ENCODE measurements at places on chromosomes 3 and 15. TPM values are rescaled to one million over a fixed set of nuclear protein-coding genes. Genes with fewer than 3 reads are reported as not detected.

DNA sequence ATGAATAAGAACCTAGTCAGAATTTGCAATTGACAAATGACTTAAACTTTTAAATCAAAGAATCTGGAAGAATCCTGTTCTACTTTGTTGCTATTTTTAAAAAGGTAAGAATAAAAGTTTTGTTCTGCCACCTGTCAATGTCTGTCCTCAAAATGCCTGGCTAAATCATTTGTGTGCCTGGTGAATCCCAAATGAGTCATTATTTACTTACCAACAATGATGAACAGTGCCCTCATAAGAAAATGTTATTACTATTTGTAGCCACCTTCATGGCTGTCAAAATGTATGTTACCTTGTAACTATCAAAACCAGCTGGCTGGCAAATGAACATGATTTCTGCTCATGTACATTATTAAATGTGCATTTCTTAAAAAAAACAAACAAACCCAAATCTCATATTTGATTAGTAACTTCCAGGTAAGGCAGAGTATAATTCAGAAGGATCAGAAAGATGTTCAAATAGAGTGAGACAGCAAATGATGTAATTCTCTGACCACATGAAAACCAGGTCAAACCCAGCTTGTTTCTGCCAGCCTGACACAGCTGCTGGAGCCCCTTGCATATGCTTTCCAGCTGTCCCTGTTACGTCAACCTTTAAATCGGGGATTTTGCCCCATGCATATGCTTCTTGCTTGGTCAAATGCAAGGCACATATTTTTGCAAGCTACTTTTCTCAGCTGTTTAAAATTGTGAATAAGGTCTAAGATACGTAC is 137.9 kb downstream of the SSR3 start:
- H3K27ac ChIP-seq = no peak overlapping the region
- no peak for DNase-seq
- H3K4me3 ChIP-seq = no peak overlapping the region

DNA sequence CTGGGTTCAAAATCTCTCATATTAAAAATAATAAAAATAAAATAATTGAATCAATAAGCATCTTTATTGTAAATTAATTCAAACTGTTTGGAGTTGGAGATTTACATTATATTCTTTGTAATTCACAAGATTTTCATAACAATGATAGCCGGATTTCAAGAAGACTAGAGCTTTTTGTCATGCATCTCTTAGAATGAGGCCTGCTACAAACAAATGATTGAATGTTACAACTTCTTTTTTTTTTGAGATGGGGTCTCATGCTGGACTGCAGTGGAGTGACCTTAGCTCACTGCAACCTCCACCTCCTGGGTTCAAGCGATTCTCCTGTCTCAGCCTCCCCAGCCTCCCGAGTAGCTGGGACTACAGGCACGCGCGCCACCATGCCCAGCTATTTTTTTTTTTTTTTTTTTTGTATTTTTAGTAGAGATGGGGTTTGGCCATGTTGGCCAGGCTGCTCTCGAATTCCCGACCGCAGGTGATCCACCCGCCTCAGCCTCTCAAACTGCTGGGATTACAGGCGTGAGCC is 3.5 kb downstream of the SLTM start:
- H3K36me3 ChIP-seq = peaks cover 8% of the 10 kb centered on the region
- no peaks in the 10 kb centered on the region for H3K27me3 ChIP-seq
- no peak overlapping the region for H3K27ac ChIP-seq
- peaks cover 21% of the 10 kb centered on the region for H3K4me1 ChIP-seq
- DNase-seq = no peak

DNA sequence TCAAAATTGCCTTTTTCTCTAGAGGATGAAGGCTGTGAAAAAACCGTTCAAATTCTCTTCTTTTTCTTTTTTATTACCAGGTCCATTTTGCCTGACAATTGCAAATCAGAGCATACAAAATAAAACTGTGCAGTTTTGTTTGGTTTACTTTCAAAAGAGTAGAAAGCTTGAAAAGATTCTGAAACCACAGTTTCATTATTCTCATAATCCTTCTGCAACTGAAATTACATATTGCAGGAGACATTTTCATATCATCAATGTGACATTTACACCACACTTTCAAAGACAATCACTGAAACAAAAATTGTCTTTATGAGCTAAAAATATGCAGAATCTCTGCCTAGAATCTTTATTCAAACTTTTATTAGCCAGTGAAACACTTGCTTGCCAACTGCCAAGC is 296.4 kb upstream of the TPRG1 start:
- H3K36me3 ChIP-seq = peaks cover 27% of the 10 kb centered on the region
- H3K4me3 ChIP-seq = no peak overlapping the region
- H3K27ac ChIP-seq = no peak overlapping the region
- no peaks in the 10 kb centered on the region for H3K4me1 ChIP-seq
- no peak for DNase-seq

GRCh38 chr3:16906682-16907081 is 21.9 kb downstream of the PLCL2 start:
- H3K4me3 ChIP-seq = no peak overlapping the region
- no peaks in the 10 kb centered on the region for H3K27me3 ChIP-seq
- peak overlapping the region; percentile 50 for H3K27ac ChIP-seq

DNA sequence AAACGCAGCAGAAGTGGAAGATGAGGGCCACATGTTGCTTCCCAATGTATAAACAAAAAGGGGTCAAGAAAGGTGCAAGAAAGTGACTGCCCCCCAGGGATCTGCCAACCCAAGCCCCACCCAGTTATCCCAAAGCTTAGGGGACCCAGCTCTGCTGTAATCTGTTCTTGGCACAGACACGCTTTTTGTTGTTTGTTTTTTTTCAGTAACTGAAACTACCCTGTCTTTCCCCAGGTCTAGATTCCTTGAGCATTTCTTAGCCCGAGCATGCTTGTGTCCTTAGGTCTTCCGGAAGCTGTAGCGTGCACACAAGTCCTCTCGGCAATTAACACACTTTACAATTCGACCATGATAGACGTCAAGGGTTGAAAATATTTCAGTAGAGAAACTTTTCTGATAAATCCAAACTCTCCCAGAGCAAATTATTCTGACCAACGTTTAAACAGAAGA is 8.5 kb upstream of the PPARG start:
- H3K36me3 ChIP-seq = no peaks in the 10 kb centered on the region
- DNase-seq = no peak
- no peak overlapping the region for H3K27ac ChIP-seq
- no peaks in the 10 kb centered on the region for H3K4me1 ChIP-seq
- H3K27me3 ChIP-seq = peaks cover 5% of the 10 kb centered on the region
- H3K4me3 ChIP-seq = no peak overlapping the region

DNA sequence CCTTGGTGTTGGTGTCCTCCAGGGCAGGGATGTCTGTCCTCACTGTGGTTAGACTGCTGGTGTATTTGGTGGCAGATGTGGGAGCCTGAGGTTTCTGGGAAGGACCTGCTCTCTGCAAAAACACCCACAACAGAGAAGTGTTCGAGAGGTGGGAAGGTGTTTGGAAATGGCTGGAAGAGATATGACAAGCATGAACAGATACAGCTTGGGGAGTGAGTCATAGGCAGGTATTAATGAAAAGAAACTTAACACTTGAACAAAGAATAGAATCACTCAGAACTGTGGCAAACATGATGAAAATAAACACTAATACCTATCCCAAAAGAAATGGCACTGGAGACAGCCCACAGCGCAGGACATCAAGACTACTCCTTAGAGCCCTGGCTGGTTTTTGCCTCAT is 192.4 kb upstream of the RORA start:
- H3K4me1 ChIP-seq = no peaks in the 10 kb centered on the region
- no peaks in the 10 kb centered on the region for H3K27me3 ChIP-seq

Gene NANOGP8
- not detected for total RNA-seq
